GDM1 (cell line): ENCODE measurements at places on chromosomes 5 and 9.

- no peak for DNase-seq
Observed at GRCh38 chr5:140223567-140223966, 48.6 kb downstream of the CYSTM1 start.

DNA sequence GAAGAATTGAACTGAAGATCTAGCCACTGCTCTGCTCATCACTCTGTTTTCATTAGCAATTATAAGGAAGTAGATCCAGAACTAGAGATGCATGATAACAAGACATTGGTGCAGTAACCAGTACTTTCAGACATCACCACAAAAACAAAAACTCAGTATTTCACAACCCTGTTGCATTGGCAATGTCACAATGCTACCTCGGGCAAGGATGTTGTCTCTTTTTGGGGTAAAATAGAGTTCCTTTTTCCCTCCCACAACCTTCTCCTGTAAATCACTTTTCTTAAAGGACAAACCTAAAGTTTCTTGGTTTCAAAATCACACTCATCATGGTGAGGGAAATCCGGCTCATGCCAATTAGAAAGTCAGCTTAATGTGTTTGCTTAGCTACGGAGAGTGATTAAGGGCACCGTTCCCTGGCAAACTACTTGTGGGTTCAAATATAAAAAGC lies 420.1 kb upstream of the MEF2C start:
- no peak for DNase-seq

DNA sequence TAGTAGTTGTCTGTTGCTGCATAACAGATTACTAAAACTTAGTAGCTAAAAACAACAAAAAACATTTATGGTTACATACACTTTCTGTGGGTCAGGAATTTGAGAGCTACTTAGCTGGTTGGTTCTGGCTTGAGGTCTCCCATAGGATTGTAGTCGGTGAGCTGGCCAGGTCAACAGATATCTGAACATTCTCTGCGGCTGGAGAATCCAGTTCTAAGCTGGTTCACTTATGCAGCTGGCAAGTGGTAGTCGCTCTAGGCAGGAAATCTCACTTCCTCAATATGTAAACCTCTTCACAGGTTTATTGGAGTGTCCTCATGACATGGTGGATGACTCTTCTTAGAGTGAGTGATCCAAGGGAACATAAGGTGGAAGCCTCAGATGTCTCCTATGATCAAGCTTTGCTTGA lies 65.7 kb upstream of the TNFAIP8 start:
- DNase-seq: peak; percentile 31

DNA sequence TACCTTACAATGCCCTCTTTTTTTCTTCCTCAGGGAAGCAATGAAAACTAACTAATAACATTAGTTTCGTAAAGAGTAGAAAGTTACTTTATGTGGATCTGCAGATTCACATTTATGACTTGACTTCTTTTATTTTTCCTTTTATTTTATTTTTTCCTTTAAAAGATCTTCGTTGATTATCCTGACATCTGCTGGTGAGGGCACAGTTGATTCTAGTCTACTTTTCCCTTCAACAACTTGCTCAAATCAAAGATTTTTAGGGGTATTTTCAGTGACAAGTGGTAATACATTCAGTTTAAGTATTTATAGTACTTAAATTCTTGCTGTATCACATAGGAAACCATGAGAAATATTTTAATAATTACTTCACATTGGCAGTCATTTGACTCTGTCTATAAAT lies 4.9 kb downstream of the EDIL3 start:
- DNase-seq: no peak

DNA sequence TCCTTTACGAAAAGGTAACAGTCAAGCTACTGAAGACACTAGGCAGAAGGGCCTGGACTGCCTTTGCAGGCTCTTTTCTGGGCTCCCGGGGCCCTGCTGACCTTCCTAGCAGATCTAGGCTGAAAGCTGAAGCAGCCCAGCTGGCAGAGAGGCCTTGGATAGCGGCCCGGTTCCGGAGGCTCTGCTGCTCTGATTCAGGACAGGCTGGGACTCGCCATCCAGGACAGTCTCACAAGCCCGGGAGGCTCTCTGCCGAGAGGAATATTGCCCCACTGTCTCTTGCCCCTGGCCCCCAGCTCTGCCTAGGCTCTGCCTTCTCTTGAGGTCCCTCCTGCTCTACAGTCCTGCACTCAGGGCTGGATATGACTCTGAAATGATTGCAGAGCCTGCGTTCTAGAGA lies 67.8 kb downstream of the PSD2 start:
- DNase-seq: no peak

DNA sequence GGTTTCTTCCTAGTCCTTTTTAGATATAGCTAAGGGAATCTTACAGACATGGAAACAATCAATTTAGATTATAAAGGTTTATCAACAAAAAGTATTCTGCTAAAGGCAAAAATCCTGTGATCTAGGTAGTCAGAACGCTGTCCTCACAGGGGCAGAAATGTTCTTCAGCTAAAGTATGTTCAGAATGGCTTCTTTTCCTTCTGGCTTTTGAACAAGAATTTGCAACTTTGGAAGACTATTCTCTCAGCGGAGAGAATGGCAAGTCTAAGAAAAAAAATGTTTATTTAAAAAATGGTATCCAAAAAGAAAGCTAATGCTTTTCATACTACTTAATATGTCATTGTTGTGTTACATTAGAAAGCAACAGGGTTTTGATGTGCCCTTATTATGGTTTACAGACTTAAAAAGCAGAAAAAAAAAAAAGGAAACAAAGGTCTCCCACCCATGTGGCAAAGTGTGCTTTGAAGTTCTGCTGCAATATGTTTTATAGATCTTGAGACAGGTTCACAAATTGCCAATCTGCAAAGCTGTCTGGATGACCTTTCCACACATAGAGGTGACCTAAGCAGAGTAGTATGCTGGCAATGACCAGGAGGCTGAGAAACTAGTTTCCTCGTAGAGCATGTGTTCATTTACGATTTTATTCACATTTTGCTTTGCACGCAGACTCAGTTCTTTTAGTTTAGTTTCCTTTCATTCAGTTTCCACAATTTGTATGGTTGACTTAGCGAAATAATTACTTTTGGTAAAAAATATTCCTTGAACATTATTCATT lies 45.1 kb upstream of the PJA2 start:
- no peak for DNase-seq

DNA sequence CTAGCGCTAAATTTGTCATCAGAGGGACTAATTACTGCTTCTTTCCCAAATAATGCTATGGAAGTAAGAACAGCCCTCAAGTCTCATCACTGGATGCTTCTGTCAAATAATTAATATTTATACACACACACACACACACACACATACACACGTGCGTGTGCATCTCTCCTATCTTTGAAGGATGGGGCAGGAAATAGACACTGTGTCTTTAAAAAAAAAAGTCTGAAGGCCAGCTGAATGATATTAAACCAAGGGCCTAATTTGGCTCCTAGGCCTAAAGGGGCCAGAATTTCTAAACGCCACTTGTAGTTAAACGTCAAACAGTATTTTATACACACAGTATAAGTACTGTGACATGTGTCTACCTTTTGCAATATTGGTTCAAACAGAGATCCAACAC lies 3.3 kb downstream of the SLF1 start:
- DNase-seq: no peak

DNA sequence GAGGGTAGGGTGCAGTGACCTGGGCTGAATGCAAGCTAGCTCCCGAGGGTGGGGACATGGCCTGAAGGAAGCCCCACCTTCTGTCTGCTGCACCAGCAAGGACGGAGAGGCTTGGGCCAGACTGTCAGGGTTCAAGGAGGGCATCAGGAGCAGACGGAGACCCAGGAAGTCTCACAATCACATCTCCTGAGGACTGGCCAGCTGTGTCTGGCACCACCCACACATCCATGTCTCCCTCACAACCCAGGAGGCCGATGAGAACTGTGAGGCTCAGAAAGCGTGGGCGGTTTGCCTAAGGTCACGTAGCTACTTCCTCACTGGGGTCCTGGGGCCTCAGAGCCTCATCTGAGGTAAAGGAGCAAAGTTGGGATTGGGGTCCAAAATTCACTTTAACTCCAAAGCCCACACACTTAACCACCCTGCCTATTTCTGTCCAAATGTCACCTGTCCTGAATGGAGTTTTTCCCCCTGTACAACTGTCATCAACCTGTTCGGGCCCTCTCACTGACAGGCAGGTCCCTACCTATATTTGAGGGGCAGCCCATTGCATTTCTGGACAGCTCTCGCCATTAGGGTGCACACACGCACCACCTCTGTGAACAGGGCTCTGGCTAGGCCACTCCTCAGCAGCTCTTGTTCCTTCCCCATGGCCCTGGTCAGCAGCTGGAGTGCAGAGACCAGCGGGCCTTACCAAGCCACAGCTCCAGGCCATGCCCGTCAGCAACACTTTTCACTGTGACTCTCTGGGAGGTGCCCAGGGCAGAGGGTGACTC lies 3.4 kb downstream of the IL13 start:
- no peak for DNase-seq

GRCh38 chr9:132997591-132997990 lies 19.1 kb downstream of the GFI1B start:
- DNase-seq: no peak

DNA sequence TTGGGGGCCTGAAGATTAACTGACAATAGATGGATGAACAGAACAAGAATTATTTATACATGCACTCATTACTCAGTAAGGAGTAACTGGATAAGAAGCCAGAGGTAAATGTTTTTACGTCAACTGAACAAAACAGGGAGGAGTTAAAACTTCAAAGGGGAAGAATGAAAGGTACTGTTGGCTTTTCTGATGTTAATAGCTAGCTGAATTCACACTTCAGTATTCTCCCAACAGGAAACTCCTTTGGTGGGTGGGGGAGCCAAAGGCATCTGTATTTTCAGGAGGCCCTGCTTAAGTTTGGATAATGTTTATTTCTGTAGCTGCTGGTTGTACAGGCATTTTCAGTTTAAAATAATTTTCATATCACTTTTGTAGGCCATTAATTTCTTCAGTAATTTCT lies 23.2 kb upstream of the RFK start:
- no peak for DNase-seq

DNA sequence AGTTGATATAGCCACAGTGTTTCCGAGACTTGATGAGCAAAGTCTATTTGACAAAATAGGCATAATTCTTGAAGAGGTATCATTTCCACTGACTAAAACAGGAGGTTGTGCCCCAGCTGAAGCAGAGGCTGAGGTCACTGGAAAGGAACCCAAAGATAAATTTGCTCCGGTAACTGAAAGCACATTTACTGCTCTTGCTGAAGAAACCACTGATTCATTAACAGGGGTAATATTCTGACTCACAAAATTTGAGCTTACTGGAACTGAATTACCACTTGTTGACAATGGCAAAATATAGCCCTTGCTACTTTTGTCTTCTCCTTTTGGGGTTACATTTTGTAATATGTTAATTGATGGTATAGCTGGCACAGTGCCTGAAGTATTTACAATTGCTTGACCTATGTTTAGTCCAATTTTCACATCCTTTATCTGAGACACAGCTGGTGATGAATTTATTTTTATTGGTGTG lies 30.2 kb downstream of the MLANA start:
- DNase-seq: no peak

DNA sequence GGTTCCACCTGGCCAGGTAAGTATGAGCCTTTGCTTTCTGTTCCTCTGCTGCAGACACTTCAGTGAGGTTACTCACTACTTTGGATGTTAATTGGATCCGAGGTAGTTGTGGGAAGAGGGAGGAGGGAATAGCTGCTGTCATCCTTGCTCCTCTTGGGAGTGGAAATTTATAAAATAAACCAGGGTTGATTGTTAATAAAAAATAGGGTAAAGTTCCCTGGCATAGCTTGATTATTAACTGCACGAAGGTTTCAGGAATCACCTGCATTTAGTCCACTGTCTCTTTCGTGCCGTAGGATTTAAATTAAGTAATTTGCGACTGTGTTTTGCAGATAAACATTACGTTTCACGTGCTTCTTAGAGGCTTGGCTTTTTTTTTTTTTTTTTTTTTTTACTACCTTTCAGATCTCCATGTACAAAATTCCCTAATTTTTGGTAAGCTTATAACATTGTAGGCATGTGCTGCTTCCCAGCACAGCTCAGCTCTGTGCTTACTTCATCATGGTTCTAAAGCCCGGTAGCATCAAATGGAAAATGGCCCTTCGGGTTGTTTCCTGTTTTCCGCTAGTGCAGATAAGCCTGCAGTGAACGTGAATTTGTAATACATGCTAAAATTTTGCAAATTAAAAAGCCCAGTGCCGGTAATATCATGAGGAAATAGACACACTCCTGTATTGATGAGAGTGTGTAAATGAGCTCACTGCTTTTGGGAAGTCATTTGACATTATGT lies 26.9 kb upstream of the LTC4S start:
- no peak for DNase-seq

DNA sequence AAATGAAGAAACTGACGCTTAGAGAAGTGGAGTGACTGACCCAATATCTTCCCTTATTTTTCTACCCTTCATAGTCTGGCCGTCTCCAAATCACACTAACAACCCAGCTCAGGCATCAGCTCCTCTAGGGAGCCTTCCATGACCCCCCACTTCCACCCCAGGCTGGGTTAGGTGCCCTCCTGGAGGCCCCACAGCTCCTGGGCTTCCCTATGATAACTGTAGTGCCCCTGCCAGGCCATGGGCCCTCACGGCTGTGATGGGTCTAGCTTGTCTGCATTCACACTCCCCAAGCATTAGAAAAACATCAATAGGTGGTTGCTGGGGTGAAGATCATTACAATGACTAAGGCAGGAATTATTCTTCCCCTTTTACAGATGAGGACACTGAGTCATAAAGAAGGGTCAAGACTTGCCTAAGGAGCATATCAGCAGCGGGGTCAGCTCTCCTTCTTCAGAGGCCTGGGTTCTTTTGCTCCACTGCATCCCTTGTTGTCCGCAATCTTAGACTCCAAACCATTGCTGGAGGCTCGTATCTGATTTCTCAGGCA lies 7.3 kb downstream of the CORO2A start:
- DNase-seq: no peak

DNA sequence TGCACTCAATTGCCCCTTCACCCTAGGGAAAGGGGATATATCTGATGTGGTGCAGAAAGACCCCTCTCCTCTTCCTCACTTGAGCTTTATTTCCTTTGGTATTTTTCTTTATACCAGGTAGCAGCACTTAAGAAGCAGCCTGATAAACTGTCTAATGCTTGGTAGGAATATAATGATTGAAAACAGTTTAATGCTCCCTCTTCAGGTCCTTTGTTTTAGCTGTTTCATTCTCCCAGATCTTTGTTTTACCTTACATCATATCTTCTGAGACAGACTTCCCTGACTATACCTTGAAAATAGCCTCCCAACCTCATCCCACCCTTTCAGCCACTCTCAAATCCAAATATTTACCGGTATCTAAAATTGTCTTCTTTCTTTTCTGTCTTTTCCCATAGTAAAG lies 87.9 kb downstream of the NUDT12 start:
- no peak for DNase-seq

- DNase-seq: peak; percentile 59
Observed at GRCh38 chr9:90102292-90102901, 497.6 kb downstream of the GADD45G start.

DNA sequence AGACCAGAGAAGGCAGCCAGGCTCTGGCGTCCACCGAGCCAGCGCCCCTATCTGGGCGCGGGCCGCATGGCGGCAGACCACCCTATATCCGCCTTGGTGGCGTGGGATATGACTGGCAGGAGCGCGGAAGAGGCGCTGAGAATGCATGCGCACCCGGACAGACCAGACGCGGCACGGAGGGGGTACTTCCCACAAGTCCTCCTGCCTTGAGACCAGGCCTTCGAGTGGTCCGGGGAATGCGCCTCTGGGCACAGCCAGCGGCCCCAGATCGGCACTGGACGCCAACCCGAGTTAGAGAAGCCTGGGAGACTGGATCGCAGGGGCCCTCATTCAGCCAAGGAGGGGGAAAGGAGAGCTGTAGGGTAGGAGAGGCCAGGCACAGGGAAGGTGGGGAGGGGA lies 2.5 kb upstream of the LMX1B start:
- DNase-seq: no peak

GRCh38 chr9:134178768-134179551 lies 14.6 kb upstream of the RNU6ATAC start:
- DNase-seq: no peak
